ENCODE measurements at places on chromosomes 1 and 21. TPM values are rescaled to one million over a fixed set of nuclear protein-coding genes. Genes with fewer than 3 reads are reported as not detected.
A peak's percentile ranks its signal among the peaks of the same experiment; 100 is the strongest.

- peak; percentile 59 for DNase-seq
These were observed 4.1 kb upstream of the TFAP2E start for GRCh38 chr1:35568975-35569395.

DNA sequence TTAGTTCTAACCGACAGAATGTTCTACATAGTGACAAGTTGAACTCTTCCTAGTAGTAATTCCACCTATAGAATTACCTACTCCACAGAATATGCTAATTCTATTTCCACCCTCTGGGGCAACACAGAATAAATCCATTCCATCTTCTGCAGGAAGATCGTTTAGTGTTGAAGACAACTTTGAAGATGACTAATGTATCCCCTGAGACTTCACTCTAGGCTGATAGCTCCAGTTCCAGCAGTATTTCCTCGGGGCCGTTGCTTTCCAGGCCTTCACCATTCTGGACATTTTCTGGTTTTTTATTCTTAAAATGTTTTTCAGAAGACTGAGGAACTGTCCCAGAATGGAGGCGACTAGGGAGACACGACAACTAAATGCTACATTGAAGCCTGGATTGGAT is 61.0 kb upstream of the CSF1 start:
- no peak for DNase-seq

- DNase-seq, result no peak
These were observed 6.3 kb downstream of the PATJ start for GRCh38 chr1:61748566-61748965.

GRCh38 chr21:43611598-43612369 is 47.5 kb downstream of the HSF2BP start:
- DNase-seq, result peak; percentile 77

DNA sequence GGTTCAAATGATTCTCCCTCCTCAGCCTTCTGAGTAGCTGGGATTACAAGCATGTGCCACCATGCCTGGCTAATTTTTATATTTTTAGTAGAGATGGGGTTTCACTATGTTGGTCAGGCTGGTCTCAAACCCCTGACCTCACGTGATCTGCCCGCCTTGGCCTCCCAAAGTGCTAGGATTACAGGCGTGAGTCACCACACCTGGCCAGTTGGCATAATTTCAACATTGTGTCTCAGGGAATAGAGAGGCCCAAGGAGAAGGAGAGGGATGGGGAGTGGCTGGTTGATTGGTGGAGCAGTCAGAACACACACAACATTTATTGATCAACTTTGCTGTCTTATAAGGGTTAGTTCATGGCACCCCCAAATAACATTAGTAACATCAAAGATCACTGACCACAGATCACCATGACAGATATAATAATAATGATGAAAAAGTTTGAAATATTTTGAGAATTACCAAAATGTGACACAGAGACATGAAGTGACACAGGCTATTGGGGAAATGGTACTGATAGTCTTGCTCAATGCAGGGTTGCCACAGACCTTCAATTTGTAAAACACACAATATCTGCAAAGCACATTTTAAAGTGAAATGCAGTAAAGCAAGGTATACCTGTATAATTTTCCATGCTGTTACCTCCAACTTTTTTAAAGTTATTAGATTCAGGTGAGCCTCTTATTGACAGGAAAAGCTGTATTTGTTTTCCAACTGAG is 15.8 kb upstream of the CYB5R1 start:
- DNase-seq, result no peak

GRCh38 chr1:231571904-231572303 is 43.4 kb downstream of the TSNAX start:
- DNase-seq, result no peak

GRCh38 chr1:225482421-225482950 is 54.6 kb upstream of the LBR start:
- peak; percentile 60 for DNase-seq

DNA sequence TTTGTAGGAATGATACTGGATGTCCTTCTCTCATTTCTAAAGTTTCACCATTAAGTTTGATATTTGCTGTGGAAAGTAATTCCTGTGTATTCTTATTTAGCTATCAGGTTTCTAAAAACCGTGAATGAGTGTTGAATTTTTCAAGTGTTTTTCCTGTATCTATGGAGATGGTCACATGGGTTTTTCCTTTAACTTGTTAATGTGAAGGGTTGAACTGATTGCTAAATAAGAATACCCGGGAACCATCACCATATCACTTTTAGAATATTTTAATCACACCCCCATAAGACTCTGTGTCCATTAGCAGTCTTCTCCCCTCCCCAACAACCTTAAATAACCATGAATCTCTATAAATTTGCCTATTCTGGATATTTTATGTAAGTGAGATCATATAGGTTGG is 16.5 kb upstream of the ASAP3 start:
- no peak for DNase-seq

- DNase-seq, result no peak
These were observed 2.0 kb upstream of the TAGLN2 start for GRCh38 chr1:159927211-159927848.

GRCh38 chr1:5093042-5093441 is 438.6 kb downstream of the AJAP1 start:
- DNase-seq, result no peak

The IVL gene
- total RNA-seq, result not detected

The CYP4X1 gene
- 0.29 TPM for total RNA-seq
